ENCODE measurements at places on chromosomes 13 and 19.
A peak's percentile ranks its signal among the peaks of the same experiment; 100 is the strongest.

- no peak for DNase-seq
Measured at GRCh38 chr13:49443357-49443703, 534 bp downstream of the CAB39L start.

DNA sequence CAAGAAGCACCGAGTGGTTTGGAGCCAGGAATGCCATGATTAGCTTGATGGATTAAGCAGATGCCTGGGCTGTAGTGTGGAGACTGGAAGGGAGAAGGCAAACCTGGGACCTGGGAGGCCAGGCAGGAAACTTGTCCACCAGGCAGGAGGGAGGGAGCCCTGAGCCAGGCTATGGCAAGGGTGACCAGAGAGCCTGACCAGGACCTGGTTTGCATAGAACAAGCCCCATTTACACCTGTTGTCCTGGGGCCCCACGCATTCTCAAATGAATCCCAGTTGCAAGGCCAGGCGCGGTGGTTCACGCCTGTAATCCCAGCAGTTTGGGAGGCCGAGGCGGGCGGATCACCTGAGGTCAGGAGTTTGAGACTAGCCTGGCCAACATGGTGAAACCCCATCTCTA lies 50.2 kb upstream of the LATS2 start:
- no peak for DNase-seq

DNA sequence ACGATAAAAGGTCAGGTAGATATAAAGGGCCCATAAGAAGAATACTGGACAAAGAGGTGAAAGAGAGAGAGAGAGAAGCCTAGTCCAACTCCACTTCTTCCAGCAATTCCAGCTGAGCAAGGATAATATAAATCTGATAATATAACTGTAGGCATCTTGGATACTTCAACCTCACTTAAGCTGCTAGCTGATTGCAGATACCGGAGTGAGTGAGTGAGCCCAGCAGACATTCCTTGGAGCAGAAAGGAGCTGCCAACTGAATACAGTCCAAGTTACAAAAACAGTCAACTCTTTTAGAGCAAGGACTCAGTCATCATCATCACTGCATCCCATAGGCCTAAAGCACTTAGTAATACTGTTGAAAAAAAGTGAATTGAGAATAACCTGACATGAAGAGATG lies 387.6 kb downstream of the SLITRK6 start:
- no peak for DNase-seq

DNA sequence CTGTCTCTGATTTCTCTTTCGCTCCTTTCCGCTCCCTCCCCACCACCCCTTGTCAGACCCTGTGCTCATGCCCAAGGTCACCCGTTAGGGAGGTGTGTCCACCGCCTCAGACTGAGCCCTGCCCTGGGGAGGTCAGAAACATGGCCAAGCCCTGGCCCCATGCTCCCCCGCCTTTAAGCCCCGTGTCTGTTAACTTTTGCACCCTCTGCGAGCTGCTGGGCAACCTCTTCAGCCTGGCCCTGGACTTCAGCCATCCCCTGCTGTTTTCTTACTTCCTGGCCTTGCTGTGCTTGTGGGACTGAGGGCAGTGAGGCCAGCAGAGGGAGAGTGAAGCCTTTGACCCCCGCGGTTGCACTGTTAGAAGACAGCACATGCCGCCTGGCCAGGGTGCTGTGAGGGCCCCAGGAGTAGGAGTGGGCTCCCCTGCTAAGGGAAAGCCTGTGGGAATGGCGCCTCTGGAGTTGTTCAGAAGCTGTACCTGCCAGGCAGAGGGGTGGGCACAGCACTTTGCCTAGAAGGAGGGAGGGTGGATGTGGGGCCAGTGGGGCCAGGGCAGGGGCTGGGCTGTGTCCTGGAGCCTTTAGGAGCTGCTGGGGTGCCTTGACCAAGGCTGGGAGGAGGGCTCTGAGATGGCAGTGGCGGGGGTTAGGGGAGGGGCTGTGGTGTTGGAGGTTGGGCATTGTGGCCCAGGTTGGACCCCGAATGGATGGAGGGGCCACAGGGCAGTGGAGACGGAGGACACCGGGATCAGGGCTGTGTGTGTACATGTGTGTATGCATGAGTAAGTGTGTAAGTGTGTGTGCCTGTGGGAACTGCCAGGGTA lies 7.9 kb downstream of the UPF1 start:
- no peak for DNase-seq

DNA sequence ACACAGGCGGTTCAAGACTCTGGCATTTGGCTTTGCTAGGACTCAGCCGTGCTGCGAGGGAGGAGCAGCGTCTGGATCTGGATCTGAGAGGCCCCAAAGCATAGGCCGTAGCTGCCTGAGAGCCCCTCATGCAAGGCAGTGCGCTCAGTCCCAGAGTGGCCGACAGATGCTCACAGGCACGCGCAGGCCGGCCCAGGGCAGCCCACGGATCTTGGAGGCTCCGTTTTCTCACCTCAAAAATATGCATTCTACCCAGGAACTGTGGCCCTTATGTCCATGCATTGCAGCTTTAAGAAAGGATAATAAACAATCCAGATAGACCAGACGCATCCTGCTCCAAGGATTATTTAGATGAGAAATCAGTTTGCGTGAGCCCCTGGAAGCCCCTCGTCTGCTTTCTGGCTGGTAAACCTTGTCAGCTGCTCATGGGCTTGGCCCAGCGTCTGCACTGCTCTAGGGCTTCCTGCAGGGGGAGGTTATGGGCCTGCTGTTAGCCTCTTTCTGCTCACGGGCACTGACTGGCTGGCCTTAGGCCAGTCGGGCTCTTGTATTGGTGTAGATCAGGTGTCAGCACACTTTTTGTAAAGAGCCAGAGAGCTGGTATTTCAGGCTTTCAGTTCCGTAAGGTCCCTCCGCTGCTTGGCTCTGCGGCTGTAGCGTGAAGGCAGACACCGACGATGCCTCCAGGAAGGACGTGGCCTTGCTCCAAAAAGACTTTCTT lies 24.2 kb downstream of the TEX29 start:
- DNase-seq = peak; percentile 34

DNA sequence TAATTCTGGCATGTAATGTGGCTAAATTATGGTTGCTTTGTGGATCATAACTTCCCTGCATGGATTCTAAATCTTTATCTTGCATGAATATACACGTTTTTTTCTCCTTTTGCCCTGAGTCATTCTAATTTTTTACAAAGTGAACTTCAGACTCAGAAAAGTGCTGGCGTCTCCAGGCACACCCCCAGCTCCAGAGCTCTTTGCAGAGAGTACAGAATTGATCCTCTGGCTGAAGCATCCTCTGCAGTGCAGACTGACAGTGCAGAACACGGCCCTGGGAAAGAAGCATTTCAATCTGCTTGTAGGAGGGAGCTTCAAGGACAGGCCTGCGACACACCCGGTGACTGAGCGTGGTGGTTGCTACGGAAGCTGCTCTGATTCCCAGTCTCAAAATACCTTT lies 228.1 kb downstream of the FGF9 start:
- no peak for DNase-seq

DNA sequence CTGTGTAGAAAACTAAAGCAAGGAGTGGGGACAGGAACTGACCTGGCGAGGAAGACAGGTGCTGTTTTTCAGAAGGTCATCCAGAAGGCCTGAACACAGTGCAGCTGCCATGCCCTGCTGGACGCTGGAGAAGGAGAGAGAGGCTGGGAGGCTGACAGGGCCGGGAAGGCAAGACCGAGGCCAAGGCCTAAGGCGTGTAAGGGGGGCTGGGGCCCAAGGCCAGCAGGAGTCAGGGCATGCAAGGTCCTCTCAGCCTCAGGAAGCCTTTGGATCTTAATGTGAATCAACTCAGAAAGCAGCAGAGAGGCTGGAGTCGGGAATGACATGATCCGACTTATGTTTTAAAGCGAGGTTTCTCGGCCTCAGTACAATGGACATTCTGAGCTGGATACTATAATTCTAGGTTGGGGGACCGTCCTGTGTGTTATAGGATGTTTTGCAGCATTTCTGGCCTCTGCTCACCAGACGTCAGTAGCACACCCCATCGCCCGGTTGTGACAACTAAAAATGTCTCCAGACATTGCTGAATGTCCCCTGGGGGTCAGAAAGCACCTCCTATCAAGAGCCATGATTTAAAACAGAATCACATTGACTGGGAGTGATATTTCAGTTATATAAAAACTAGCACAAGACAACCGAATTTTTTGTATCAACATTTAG lies 530.4 kb downstream of the MYO16 start:
- no peak for DNase-seq

DNA sequence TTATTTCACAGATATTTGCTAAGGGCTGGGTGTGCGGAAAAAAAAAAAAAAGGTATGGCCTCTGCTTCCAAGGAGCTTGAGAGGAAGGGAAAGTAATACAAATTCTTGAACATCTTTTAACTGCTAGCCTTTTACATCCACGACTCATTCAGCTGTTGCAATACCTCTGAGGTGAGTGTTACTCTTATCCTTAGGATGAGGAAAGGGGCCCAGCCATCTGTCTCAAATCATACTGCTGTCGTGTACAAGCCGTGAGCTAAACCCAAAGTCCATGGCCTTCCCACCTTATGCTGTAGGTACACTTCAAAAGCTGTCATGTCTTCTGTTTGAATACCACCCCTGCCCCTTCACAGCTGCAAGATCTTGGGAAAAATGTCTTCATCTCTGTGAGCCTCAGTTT lies 146.8 kb downstream of the KCNRG start:
- DNase-seq = no peak

DNA sequence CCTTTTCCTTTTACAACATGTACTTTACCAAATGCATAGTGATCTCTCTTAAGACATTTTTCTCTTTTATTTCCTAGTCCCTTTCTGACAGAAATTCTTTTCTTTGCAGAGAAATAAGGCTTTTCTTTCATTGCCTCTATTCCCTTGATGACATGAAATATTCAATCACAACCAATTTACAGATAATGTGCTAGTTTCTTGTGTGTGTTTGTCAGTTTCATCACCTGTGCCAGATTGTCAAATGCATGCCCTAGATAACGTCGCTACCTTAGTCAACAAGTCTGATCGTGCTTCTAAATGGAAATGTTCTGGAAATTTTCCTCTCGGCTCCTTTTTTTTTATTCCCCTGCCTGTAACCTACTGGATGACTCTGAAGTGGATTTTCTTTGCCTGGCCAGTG lies 478.1 kb downstream of the KLF5 start:
- DNase-seq = no peak

DNA sequence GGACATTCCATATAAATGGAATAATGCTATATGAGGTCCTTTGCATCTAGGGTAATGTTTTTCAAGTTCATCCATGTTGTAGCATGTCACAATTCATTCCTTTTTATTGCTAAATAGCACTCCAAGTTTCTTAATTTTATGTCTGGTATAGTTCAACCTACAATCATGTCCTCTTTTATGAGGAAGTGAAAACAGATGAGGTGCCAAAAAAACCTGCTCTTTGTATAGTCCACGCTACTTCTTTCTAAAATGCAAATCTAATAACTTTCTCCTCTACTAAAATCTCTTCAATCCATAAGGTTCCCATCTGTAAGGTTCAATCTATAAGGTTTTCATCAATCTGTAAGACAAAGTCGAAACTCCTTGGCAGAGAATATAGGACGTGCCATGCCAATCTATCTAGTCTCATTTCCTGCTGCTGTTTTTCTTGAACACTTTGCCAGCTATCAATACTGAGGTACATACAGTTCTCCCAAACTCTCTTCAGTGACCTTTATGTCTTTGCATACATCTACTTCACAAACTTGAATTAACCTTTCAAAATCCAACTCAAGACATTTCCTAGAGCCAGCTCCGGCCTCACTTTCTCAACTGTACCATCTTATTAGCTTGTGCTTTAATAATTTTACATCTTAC lies 33.7 kb downstream of the INTS6 start:
- no peak for DNase-seq

DNA sequence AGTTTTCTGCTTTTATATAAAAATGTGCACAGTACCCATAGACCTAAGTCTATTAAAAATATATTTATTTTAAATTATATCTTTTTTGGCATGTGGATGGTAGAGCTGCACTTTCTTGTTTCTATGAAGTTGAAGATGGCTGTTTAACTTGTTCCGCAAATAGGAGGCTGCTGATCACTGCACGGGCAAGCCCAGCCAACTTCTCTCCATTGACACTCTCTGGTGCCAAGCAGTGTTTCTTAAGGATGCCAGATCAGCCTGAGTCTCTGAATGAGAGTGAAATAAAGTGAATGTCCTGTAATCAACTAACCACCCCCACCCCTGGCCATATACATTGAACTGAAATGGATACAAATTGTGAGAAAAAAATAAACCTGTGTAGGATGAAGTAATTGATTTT lies 202.9 kb upstream of the KLHL1 start:
- DNase-seq = no peak

DNA sequence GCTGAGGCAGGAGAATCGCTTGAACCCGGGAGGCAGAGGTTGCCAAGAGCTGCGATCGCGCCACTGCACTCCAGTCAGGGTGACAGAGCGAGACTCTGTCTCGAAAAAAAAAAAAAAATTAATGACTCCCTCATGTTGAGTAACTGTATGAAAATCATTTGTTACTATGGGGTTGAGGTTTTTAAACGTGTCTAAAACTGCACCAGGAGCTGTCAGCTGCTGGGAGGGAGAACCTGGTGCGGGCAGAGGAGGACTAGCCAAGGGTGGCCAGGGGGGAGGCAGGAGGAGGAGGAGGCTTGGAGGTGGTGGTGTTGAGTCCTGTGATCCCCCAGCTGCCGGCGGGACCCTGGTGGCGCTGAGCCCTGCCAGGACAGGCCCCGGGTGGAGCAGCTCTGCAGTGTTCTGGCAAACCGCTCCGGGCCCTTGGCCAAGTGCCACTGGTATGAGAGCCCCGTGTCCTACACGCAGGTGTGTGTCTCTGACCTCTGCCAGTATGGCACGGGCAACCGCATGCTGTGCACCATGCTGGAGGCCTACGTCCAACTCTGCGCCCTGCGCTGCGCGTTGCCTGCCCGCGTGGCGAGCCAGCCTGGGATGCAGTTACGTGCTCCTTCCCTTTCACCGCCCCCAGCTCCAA lies 17.1 kb upstream of the FXYD3 start:
- DNase-seq = no peak

- no peak for DNase-seq
Measured at GRCh38 chr19:36093146-36093662, 17.7 kb upstream of the OVOL3 start.

DNA sequence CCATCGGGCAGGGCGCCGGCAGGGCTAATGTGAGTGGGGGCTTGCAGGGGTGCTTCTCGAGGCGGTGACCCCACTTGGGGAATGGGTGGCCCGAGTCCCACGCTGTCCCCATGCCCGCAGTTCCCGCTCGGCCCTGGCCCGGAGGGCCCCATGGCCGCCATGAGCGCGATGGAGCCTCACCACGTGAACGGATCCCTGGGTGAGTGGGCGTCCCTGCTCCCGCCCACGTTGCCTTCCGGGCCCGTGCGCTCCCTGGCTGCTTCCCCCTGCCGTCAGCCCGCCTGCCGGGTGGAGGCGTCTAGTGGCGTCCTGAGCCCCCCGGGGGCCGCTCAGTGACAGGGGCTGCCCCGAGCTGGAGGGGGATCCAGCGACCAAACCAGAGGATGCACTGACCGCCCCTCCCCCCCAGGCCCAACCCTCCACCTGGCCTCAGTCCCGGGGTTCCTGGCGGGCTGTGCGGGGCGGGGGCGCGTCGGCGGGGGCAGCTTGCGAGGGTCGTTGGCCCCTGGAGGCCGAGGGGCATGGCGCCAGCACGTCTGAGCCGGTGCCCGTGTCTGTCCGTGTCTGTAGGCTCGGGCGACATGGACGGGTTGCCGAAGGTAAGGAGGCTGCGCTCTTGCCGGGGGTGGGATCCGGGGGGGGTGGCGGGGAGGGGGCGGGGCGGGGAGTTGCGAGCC lies 4.8 kb downstream of the ISYNA1 start:
- DNase-seq = no peak

All from NCI-H1417 (cell line).